Ureter (tissue), 1 donor: ENCODE measurements at places on chromosomes 6 and 20.

- DNase-seq = no peak
Measured at GRCh38 chr6:74782346-74782745, 423.5 kb downstream of the COL12A1 start.

DNA sequence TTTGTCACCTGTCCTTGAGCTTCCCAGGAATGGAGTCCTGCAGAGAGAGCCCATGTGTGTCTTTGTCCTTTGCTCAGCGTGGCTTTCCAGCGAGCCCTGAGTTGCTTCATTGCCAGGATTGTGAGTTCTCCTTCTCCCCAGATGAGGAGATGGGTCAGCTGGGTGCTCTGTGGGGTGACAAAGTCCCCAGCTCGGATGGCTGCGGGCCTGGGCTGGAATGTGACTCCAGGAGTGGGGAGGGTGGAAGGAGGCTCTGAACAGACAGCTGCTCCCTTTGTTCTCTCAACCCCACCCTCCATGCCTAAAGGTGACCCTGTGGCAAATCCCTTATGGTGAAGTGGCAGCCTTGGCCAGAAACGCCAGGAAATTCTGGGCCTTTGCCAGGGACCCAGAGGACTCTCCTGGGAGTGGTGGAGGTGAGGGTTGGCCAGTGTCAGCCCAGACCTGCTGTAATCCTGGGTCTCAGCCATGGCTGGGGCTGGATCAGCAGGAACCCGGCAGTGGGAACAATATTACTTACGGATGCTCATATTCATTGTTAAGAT is 44.4 kb upstream of the CST5 start:
- DNase-seq = no peak

- DNase-seq = no peak
Measured at GRCh38 chr6:134420614-134421181, 102.8 kb upstream of the SGK1 start.

- DNase-seq = no peak
Measured at GRCh38 chr6:26129656-26130055, 42.4 kb downstream of the HFE start.

- no peak for DNase-seq
Measured at GRCh38 chr6:41470029-41470330, 76.2 kb upstream of the FOXP4 start.
